T-helper 17 cell (primary cell): ENCODE measurements at places on chromosomes 1 and 21.

DNA sequence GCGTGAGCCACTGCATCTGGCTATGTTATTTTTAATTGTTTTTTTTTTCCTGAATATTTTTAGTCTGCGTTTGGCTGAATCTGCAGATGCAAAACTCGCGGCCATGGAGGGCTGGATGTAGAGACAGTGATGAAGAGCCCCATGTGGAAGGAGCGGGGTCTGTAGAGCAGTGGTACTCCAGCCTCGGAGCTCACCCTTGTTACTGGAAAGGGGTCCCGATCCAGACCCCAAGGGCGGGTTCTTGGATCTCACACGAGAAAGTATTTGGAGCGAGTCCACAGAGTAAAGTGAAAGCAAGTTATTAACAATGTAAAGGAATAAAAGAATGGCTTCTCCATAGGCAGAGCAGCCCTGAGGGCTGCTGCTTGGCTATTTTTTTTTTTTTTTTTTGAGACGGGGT is 2.7 kb downstream of the TRPM2 start:
- no peak for DNase-seq

DNA sequence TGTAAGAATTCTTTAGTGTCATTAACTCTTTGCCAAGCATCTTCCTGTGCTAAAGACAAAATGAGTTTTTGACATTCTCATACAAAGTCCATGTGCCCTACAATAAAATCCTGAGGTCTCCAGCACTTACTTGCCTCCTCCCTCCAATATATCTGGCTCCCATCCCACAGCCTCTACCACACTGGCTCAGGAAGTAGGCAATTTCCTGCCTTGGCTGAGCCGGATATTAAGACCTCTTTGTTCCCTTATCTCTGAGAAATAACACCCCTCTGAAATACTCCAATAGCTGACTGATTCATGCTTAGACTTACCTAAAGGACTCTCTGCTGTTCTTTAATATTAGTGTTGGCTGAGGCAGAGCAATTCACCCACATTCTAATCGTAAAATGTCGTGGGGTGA is 37.6 kb upstream of the GORAB start:
- no peak for DNase-seq

DNA sequence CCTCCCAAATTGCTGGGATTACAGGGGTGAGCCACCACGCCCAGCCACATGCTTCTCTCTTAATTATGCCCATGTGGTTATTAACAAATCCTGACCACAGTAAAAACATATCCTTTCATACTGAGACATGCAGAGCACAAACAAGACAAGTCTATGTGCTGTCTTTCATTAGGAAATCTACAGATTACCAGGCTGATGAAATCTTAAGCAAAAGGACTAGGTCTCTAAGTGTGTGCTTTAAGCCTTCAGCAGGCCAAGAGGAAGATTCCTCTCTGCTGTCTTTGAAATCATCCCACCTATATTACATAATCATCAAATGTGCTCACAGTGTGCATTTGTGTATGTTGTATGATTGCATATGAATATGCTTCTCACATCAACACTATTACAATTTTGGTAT is 419.3 kb downstream of the KCTD3 start:
- DNase-seq, result no peak

DNA sequence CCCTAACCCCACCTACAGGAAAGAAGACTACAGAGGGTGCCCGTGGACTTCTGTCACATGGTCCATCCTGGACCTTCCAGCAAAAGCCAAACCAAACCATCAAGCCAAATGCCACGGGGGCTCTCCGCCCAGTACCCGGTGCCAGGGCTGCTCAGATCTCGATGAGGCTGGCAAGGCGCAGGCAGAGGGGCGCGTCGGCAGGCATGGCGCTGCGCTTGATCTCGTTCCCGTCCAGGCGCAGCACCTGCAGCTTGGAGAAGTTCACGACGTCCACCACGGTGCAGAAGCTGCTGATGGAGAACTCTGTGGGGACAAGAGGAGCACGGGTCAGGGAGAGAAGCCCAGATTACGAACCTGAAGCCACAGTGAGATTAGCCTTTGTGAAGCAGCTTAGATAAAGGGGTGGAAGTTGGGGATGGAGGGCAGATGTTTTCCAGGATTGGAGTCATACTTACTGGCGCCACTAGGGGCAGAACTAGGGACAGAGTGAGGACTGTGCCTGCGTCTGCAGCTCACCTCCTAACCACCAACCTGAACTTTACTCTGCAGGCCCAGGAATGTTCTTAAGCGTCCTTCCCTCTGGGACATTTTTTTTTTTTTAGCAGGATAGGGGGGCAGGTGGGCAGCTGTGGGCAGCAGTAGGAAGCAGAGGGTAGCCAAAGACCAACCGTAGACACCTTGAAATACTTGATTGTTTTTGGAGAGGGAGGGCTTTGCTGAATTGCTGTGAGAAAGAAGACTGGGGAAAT is 8.6 kb downstream of the FMOD start:
- peak; percentile 24 for DNase-seq

DNA sequence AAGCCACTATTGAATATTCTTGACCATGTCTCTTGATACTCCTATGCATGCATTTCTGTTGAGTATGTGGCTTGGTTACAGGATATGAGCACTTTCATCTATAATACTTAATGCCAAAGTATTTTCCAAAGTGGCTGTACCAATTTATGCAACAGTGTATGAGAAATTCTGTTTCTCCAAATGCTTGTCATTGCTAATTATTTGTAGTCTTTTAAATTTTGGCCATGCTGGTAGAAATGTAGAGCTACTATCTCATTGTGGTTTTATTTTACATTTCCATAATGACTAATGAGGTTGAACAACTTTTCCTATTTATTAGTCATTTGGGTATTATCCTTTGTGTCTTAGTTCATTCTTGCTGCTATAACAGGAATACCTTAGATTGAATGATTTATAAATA is 71.4 kb upstream of the TSPAN2 start:
- no peak for DNase-seq

DNA sequence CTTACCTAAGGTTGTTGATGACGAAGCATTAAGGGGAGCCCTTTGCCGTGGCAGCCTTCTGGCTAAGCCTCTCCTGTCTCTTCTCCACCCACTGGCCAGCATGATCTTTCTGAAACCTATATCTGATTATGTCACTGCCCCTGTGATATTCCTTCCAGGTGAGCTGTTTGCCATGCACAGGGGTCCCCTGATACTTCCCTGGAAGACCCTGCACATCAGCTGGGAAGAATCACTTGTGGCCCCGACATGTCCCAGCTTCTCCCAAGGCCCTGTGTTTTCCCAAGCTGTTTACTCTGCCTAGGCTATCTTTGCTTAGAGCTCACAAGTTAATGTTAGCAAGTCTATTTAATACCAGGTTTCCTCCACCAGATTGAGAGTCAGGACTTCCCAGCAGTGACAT is 12.3 kb downstream of the RD3 start:
- no peak for DNase-seq

DNA sequence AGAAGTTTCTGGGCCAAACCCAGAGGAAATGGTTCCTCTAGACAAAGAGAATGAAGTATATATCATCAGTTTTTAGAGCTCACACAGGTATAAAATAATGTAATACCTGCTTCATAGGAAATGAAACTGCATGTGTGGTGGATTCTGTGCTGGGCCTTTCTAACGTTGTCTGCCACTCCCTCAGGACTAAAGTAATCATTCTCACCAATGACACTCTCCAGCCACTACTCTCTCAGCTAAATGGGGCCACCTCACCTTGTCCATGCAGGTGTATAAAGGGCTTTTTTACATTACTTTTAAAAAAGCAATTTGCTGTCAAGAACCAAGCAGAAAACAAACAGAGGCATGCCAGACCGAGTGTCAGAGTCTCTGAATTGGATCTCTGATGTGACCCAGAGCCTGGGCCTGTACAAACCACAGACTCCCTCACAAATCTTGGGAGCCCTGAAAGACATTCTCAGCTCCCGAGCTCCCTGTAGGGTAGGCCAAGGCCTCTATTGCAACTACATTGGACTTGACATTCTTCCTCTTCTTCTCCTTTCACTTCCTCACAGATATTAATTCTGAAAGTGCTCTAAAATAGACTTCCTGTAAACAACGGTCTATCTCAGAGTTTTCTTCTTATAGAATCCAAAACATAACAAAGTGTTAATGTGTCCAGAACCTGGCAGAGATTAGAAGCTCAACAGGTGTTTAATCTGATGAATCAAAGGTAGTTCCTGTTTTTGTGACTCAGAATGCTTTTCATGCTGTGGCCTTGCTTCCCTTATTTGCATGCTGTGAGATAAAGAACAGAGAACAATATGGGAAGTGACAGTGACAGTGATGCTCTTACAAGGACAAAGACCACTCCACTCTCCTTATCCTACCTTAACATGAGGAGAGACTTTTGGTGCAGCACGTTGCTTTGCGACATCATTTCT is 8.6 kb downstream of the AIM2 start:
- DNase-seq, result no peak

DNA sequence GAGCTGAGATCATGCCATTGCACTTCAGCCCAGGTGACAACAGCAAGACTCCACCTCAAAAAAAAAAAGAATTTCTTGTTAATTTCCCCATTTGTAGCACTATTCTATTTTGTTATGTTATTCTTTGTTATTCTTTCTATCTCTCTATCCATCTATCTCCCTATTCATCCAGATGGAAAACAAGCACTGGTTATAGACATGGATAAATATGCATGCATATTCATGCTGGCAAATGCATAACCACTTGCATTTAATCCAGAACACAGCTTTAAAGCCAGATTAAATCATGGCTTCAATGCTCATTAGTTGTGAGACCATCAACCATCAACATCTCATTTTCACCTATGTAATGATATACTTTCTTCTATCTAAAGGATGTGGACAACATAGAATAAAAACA is 21.5 kb upstream of the KLHL20 start:
- no peak for DNase-seq
